Stimulated activated CD8-positive, alpha-beta memory T cell treated with anti-CD3 and anti-CD28 coated beads, Interleukin-7, amount 100 ng/mL, for 1 hour (primary cell): ENCODE measurements at places on chromosomes 3 and 15.

- no peak for DNase-seq
These were observed 30.8 kb downstream of the CHCHD4 start for GRCh38 chr3:14093831-14094230.

GRCh38 chr3:136577791-136578190, 174.4 kb downstream of the STAG1 start:
- no peak for DNase-seq

DNA sequence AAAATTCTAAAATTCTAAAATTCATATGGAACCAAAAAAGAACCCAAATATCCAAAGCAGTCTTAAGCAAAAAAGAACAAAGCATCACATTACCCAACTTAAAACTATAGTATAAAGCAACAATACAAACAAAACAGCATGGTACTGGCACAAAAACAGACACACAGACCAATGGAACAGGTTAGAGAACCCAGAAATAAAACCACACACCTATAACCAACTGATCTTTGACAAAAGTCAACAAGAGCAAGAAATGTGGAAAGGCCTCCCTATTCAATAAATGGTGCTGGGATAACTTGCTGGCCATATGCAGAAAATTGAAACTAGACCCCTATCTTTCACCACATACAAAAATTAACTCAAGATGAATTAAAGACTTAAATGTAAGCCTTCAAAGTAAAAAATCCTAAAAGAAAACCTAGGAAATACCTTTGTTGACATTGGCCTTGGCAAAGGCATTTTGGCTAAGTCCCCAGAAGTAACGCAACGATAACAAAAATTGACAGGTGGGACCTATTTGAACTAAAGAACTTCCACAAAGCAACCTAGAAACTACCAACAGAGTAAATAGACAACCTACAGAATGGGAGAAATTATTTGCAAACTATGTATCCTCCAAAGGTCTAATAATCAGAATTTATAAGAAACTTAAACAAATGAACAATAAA, 56.9 kb downstream of the TTBK2 start:
- DNase-seq: no peak

DNA sequence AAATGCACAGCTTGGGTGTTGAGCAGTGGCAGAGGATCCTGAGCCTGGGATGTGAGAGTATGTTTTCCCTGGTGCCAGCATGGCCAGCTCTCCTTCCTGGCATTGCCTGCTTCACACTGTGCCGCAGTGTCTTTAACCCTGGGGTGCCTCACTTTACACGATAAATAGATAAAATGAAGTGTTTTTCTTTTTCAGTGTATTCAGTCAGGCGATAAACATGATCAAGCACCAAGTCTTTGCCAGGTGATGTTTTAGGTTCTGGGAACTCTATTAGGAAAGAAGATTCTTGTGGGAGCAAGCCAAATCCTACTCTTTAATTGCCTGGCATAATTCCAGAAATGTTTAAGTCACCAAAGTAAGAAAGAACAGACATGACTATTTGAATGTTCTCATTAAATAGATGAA, 14.0 kb downstream of the ABHD6 start:
- no peak for DNase-seq

DNA sequence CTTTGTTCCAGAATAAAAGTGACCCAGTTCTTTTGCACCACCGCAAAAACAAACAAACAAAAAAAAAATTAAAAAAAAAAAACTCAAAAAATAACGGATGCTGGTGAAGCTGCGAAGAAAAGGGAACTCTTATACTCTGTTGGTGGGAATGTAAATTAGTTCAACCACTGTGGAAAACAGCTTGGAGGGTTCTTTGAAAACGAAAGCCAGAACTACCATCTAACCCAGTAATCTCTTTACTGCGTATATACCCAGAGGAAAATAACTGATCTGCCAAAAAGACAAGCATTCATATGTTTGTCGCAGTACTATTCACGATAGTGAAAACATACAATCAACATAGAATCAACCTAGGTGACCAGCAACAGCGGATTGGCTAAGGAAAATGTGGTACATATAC, 298.9 kb upstream of the CBLB start:
- no peak for DNase-seq

DNA sequence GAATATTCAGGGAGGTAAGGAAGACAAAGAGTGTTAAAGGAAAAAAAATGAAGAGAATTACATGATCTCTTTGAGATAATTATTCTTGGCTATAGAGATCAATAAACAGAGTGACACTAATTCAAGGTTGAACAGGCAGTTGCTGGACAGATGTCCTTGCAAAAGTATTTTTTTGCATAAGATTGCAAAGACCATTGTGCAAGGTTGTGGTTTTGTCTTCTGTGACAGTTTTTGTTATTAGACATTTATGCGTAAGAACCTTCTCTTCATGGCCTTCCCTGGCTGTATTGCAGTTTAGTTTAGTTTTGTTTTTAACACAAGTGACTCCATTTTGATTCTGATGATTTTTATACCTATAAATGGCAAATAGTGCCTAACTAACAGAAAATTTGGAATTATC, 682.8 kb upstream of the ARPP21 start:
- DNase-seq: no peak

- no peak for DNase-seq
These were observed 51.4 kb downstream of the FAM43A start for GRCh38 chr3:194736896-194737600.

DNA sequence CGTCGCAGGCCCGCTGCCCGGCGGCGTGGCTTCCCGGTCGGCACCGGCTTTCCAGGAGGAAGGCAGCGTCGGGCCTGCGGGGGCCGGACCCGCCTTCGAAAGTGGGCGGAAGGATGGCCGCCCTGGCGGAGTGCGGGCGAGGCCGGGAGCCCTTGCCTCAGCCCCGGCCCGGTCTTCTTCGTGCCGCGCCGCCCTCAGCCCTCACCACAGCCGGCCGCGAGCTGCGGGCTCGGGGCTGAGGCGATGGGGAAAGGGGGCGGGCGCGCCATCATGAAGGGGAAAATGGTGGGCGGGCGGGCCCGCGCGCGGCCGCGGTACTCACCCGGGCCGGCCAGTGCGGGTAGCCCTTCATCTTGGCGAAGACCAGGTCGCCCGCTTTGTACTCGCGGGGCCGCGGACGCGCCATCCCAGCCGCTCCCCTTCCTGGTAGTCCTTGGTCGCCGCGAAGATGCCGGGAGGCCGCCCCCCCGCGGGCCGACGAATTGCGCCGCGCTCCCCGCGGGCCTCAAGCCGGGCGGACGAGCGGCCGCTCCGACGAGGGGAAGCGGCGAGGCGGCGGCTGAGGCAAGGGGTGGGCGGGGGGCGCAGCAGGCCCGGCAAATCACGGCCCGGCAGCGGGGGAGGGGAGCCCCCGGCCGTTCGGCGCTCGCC, 489 bp downstream of the HDGFL3 start:
- no peak for DNase-seq

DNA sequence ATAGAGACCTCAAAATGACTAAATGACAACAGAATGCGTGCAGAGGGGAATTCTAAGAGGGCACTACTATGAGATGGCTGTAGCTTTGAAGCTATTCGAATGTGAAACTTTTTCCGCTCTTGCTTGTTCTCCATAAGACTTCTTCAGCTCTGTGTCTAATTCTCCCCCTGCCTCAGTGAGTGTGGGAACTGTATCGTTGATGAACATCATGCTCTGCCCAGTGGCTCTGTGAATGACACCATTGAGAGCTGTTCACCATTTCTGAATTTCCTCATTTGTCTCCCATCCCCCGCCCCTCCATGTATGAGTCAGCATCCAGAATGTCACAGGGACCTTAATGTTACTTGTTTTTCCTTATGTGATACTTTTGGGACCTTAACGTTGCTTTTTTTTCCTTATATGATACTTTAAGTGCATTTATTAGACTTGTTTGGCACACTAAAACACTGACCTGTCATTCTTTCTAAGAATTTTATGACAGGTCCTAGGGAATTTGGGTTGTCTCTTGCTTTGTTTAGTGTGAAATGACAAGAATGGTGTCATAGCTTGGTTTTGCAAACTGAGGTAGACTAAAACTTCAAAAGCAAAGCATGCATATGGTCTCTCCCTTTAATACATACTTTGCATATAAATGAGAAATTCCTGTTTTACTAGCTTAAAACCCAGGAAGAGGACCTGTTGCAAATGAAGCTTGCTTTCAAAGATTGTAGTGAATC, 99.6 kb downstream of the FNDC3B start:
- DNase-seq: no peak

DNA sequence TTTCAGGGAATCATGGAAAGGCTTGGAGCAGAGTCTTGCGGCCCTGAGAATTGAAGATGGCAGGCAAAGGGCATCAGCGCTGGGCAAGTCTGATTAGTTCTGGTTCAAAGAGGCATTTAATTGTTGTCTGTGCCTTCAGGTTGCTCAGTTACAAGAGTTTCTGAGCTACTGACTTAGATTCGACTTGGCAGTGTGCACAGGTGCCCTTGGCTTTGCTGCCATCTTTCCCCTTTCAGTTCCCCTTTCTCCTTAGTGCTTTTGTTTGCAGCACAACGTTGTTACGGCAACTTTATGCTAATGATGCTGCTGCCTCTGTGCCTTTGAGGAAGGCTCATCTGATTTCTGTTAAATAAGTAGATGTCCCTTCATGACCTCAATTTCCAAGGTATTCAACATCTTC, 12.5 kb downstream of the P2RY14 start:
- DNase-seq: no peak

DNA sequence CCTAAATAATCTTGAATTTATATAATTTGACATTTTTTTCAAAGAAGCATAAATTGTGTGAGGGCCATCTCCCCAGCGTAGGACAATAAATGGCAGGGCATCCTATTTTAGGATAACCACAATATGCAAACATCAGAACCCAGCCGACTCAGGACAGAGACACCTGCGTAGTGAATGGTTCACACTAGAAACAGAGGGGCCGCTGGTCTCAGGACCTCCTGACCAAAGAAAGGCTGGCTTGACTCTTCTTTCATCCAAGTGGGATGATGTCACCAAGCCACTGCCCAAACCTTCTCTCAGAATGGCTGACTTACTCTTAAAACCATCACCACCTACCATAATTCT, 162.1 kb downstream of the FOXP1 start:
- no peak for DNase-seq

DNA sequence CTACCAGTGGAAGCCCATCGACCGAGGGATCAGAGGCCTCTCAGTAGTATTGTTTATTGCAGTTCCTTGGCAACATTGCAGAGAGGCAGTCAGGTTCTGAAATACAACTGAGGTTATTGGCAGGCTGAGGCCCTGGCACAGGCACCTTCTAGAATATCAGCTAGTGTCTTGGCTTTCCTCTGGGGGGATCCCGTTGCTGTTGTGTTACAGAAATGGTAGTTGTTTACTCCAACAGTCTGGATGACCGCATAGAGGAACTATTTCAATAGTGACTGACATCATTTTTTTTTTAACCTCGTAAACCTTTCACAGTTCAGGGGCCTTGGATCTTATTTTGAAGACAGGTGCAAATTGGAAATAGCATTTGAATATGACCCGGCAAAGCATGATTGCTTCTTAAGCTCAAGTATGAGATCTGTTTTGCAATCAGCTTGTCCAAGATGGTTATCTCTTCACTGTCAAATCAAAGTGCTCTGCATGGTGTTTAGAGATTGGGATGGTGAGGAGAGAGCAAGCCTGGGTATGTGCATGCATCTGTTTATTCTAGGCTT, 63.9 kb downstream of the PGPEP1L start:
- no peak for DNase-seq

GRCh38 chr3:32078085-32078634, 28.3 kb upstream of the GPD1L start:
- DNase-seq: no peak

DNA sequence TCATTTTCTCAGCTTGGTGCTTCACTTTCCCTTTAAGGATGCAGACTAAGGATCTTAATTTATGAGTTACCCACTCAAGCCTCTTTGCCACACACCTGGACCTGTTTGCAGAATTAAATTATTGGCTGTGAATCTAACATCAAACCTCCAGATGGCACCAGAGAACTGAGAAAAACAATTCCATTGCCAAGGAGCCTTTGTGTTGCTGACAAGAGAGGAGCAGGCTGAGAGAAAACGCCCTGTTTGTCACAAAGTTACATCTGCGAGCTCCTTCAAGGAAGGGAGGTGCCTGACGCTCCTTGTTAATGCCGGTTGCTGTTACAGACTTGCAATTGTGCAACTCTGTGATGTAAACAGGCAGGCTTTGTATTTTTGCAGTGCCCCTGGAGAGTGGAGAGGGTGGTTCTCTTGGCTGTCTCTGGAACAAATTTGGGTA, 36.3 kb upstream of the TMC3 start:
- DNase-seq: no peak

GRCh38 chr3:195466251-195466650, 23.4 kb upstream of the ACAP2 start:
- no peak for DNase-seq

GRCh38 chr3:156259896-156260295, 139.5 kb downstream of the KCNAB1 start:
- DNase-seq: no peak
